ENCODE measurements at places on chromosomes 16 and 17.

DNA sequence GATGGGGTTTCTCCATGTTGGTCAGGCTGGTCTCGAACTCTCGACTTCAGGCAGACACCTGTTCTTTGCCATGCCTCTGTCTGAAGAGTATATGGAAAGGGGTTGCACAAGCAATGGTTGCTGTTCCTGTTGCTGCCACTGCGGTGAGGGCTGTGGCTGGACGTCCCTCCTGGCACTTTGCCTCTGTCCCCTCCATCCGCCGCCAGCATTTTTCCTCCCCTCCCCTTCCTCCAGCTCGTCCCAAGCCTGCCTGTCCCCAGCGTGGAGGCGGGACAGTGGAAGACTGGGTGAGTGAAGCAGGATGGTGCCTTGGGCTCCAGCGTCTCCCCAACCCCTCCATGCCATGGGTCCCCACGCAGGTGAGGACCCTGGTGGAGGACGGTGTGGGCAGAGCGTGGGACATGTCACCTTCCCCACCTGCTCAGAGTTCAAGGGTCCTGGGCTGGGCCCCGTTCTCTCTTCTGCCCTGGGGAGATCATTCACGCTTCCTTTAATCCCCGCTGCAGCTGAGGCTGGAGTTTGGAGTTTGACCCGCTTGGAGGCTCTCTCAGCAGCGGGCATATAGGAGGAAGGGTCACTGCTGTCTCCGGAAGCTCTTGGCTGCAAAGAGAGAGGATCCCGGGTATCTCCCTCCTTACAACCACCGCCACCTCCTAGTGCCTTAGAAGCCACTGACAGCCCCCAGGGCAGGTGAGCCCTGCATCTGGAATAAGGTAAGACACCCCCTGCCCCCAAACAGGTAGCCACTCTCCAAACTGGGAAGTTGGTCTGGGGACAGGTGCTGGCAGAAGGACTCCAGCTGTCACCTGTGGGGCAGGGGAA is at the start of gene SLC5A11:
Gene SLC5A11, plus strand, starts transcription at position 238 of the 822 bp plus-strand sequence. CDS start 12,681 bp downstream, outside the sequence.
- no peak for DNase-seq

- DNase-seq, result no peak
Measured at GRCh38 chr16:58652741-58653140, 23.1 kb upstream of the CNOT1 start.

DNA sequence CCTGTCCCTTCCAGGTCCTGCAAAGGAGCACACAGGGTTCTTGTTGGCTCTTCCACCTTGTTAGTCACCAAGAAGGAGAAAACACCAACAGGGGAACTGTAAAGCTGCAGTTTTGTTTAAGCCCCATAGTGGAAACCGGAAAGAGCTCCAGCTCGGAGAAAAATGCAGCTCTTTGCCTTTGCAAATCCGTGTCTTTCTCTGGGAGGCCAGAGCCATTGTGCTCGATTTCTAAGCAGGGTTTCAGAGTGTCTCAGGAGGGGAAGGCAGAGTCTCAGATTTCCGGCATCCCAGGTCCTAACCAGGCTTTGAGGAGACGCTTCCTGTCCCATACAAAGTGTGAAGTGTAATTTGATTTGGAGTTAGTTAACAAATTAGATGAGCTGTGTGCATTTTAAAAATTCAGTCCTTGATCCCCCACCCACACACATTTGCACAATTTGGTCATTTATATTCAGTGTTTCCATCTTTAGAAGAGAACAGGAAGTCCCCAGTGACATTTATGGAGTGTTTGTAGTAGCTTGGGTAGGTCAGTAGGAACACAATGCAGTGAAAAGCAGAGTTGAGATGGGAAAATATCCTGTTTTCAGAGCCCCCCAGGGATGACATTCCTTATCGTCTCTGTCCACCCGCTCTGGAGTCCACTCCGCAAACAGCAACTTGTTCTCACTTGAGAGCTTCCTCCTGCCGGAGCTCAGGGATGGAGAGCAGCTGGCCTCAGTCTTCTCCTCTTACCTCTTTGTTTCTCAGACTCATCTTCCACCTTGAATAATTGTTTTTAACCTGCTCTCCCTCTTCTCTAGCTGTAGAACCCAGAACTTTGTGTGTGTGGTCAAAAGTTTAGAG is 331.9 kb downstream of the SEC14L1 start:
- no peak for DNase-seq

DNA sequence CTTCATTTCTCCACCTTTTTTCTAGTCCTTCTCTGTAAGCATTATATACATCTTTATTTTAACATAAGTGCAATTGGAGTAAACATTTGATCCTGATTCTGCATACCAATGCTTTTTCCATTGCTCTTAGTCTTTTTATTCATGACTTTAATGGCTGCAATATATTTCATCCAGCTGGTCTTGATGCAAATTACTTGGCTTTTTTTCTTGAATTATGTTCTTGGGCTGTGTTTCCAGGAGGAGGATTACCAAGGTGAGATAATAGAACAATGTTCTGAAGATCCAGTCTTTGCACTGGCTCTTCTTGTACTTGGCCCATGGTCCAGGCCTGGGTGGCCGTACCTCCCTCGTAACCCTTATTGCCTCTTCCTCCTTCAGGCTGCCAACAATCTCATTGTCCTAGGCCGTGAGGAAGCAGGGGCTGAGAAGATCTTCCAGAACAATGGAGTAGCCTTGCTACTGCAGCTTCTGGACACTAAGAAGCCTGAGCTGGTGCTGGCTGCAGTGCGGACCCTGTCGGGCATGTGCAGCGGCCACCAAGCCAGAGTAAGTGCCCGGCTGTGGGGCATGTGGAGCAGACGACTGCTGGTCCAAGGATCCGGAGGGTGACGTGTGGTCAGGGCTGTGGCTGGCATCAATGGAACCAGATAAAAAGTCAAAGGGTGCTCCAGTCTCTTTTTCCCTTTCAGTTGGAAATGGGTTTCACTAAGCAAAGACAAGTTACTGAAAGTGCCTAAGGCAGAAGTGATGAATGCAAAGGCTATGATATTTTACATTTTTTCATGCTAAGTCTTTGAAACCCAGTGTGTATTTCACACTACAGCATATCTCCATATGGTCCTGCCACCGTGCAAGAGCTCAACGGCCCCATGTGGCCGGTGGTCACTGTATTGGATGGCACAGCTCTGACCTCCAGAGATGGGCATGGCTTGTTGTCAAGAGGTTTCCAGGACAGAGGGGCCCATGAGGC is 6.9 kb downstream of the UNC45B start:
- no peak for DNase-seq

- no peak for DNase-seq
Measured at GRCh38 chr16:2189252-2189893, 7.0 kb downstream of the CASKIN1 start.

DNA sequence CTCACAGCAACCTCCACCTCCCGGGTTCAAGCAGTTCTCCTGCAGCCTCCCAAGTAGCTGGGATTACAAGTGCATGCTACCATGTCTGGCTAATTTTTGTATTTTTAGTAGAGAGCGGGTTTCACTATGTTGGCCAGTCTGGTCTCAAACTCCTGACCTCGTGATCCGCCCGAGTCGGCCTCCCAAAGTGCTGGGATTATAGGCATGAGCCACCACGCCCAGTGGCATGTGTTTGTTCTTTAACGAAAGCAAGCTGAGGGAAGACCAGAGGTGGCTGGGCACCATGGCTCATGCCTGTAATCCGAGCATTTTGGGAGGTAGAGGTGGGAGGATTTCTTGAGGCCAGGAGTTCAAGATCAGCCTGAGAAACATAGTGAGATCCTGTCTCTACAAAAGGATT is 18.1 kb downstream of the TNFRSF13B start:
- no peak for DNase-seq

DNA sequence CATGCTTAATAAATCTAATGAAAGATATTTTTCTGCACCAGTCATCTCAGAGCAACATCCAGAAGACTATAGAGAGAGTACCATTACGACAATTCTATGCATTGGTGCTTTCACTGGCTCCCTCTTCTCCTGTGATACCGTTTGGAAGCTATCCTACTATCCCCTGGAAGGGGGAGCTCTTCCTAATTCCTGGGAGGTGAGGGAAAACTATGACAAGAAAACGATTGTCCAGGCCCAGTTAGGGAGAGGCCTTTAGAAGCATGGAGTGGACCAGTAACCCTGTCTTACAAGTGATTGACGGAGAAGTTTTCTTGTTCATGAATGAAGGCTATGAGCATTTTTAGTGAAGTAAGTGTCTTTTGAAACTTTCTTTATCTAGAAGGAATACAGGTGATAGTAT is 150.2 kb downstream of the TANC2 start:
- no peak for DNase-seq

DNA sequence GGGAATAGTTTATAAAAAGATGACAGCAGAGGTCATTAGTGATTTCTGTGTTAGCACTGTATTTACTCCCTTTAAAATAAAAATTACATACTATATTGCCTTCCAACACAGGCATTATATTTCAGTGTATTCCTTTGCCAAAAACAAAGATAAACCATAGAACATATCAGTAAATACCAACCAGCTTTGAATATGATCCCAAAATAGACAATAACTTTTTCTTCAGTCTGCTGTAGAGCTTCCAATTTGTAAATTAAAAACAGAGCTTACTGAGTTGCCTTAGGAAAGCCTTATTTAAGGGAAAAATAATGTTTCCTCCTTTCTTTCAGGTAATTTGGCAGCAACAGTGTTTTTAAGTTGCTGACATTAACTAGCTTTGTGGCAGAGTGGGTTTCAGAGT is 352.1 kb upstream of the TBX2 start:
- DNase-seq, result no peak

DNA sequence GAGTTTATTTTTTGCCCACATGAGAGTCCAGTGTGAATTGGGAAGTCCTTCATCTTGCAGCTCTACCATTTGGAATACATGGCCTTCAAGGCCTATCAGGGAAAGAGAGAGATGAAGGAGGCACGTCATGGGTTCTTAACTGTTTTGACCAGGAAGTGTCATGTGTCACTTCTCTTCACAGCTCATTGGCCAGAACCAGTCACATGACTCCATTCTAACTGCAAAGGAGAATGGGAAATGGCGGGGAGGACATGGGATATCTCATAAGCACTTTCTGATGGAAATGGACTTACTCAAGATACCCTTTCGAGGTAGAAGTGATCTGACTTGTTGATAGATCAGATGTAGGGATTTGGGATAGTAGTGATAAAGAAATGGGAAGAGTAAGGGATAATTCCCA is 57.9 kb upstream of the CES5A start:
- DNase-seq, result no peak

DNA sequence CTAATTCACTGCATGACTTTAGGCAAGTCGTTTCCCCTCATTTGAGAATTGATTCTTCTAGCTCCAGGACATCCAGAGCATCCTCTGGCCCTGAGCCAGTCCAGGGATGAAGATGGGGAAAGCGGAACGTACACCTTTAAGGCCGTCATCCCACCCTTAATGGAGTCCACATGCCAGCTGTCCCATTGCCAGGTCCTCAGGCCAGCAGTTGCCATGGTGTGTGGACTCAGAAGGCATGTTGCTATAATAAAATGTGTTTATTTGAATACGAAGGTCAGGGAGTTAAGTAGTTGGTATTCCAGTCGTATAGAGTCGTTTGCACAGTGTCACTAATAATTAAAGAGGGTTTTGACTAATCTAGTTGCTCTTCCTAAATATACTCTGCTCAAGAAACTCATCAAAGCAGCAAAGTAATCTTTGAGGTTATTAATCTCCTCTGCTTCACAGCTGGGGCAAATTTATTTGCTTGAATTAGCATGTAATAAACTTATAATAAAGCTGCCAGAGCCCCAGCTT is 30.4 kb downstream of the CCDC182 start:
- DNase-seq, result no peak

DNA sequence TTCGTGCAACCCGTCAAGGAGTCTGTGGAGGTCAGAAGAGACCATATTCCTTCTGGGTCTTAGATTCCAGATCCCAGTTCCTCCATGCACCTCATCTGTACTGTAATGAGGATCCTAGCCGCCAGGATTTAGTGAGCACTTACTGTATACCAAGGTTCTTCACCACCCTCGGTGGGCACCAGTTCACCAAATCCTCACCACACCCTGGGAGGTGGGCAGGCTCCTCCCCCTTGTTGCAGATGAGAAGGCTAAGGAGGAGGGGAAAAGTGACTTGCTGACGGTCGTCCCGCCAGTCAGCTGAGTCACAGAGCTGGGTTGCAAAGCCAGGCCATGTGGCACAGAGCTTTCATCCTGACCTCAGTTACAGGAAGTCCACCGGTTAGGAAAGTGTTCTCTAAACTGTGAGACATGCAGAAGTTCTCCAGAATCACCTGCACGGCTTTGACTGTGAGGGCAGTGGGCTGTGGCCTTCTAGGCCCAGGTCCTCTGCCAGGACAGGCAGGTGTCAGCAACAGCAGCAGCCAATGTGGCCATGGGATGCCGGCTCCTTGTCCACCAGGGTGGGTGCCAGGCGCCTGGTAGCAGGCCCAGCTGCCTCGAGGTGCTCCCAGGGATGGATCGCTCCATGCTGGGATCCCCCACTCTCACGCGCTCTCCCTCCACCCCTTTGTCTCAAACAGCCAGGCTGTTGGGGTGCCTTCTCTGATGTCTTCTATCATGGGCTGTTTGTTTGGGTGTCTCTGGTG is 240.3 kb upstream of the GSE1 start:
- DNase-seq, result no peak

- no peak for DNase-seq
Measured at GRCh38 chr17:8664456-8665126, 34.1 kb upstream of the MYH10 start.
